ENCODE measurements at places on chromosomes 5 and 9. TPM values are rescaled to one million over a fixed set of nuclear protein-coding genes. Genes with fewer than 3 reads are reported as not detected.

Gene TAF11L5
- total RNA-seq = not detected

Gene RNF208
- total RNA-seq = not detected

Gene CD14
- total RNA-seq = 15.7 TPM

Gene PCDHB15
- 9.9 TPM for total RNA-seq

Gene TXNDC8
- not detected for total RNA-seq

Gene SLCO6A1
- not detected for total RNA-seq

Gene MARVELD2
- 3.2 TPM for total RNA-seq

Gene PCDHAC2
- total RNA-seq = 4.6 TPM

Gene SGCD
- 169 TPM for total RNA-seq

Gene AFAP1L1
- total RNA-seq = 121 TPM

Gene GHR
- total RNA-seq = 13.4 TPM

Gene FGF18
- total RNA-seq = 3.9 TPM

Gene LAMC3
- 6.4 TPM for total RNA-seq

Gene MCIDAS
- total RNA-seq = not detected

Gene CCDC180
- 7.8 TPM for total RNA-seq

Gene SPAAR
- total RNA-seq = 1.8 TPM

Gene MYMK
- 18.3 TPM for total RNA-seq

Gene BTNL3
- total RNA-seq = not detected

Gene SNX24
- 19.3 TPM for total RNA-seq

Gene NIPAL4
- 2.1 TPM for total RNA-seq

Gene ECSCR
- 7.9 TPM for total RNA-seq

Gene FBN2
- 215 TPM for total RNA-seq

Gene FOXD4L6
- total RNA-seq = not detected

Measured in tongue (tissue), 3 donors.